ENCODE measurements at places on chromosomes 3 and 15. TPM values are rescaled to one million over a fixed set of nuclear protein-coding genes. Genes with fewer than 3 reads are reported as not detected.

The SLC22A13 gene
- 0.51 TPM for total RNA-seq

The LEKR1 gene
- total RNA-seq: 2.9 TPM

The SMC4 gene
- 35.2 TPM for total RNA-seq

The LRRC2 gene
- total RNA-seq: not detected
